LoVo (cell line): ENCODE measurements at places on chromosomes 11 and 22.
A peak's percentile ranks its signal among the peaks of the same experiment; 100 is the strongest.

DNA sequence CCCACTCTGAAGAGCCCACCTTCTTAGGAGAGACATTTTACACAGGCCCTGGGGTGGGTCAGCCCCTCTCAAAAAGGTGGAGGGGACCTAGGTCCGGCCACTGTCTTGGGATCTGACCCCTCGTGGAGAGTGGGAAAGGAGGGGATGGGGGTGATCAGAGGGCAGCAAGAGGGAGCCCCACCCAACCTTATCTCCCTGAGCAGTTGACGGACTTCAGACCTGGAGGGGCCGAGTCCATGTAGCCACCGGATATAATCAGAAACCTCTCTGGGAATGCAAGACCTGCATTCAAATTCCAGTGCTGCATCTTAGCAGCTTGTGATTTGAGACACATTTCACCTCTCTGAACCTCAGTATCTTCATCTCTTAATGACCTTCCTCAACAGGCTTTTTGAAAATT lies 44.0 kb downstream of the TP53I11 start:
- DNase-seq: no peak

GRCh38 chr22:42868751-42869251 lies 11.7 kb upstream of the ARFGAP3 start:
- DNase-seq: no peak

- DNase-seq: no peak
Measured at GRCh38 chr11:15180212-15180792, 65.6 kb downstream of the INSC start.

DNA sequence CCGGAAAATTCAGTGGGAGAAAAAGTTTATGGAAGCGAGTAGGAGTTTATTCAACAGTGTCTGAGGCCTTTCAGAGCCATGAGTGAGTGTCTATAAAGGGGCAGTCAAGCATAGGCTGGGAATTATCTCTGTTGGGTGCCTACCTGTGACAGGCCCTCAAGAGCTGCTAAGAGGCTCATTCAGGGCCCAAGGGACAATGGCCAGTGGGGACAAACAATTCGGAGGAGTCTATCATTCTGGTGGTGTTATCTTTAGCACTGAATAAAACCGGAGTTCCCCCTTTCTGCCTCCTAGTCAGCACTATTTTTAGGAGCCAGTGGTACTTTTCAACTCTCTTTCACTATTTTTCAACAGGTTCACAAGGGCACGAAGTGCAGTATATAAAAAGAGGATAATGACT lies 89.5 kb upstream of the HTATIP2 start:
- no peak for DNase-seq

GRCh38 chr11:86464509-86465221 lies 90.0 kb downstream of the CCDC81 start:
- peak; percentile 18 for DNase-seq

- DNase-seq: no peak
Measured at GRCh38 chr11:92211576-92212167, 12.9 kb upstream of the FAT3 start.

- no peak for DNase-seq
Measured at GRCh38 chr22:39530692-39531331, 1.7 kb downstream of the RPS19BP1 start.

- DNase-seq: no peak
Measured at GRCh38 chr11:67429038-67429668, 859 bp downstream of the RPS6KB2 start.

- peak; percentile 27 for DNase-seq
Measured at GRCh38 chr11:2885017-2885677, 428 bp downstream of the CDKN1C start.

DNA sequence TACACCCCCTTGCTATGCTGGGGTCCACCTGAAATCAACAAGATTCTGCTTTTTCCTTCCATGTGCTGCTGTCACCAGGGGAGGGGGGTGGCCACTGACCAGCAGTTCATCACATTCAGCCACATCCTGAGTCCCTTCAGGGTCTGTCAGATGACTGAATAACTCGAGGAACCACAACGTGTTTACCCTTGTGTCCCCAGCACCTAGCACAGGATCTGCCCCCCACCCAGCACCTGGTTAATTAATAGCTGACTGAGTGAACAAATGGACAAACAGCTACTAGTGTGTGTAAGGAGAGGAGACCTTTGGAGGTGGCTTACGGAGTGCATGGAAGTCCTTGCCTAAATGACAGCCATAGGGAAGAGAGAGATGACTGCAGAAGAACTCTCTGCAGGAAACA lies 119.5 kb upstream of the NCAM1 start:
- no peak for DNase-seq

GRCh38 chr11:83571302-83571701 lies 285.1 kb upstream of the CCDC90B start:
- no peak for DNase-seq

DNA sequence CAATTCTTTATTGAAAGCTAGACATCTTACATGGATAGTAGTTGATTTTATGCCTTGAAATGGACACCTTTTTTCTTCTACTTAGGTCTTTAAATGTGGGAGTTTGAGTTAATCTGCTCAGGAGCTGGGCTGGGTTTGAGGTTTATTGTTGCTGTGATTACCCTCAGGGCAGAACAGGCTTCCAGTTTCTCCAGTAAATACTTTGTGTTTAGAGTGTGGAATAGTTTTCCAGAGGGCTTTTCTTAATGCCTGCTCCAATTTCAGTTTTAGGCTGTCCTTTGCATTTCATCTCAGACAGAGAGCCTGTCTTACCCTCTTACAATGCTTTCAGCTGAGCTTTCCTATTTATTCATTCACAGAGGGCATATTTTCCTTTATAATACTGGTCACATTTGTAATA lies 69.9 kb upstream of the ADORA2A start:
- DNase-seq: no peak

DNA sequence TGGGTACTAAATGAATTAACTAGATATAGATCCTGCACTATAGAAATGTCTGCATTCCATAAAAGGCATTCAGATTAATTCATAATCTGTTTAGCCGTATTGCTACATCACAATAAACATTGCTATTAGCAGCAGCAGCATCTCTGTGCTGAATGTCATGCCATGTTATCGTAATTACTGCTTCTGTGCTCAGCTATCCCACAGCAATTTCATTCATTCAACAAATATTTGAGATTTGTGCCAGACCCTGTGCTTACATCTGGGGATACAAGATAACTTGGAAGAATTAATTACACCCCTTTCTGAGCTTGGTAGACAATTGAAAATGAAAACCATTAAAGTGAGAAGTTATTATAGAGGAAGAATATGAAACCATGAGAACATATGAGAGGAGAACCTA lies 185.8 kb upstream of the C11orf87 start:
- no peak for DNase-seq

GRCh38 chr22:20147237-20147988 lies 3.4 kb downstream of the CCDC188 start:
- no peak for DNase-seq

DNA sequence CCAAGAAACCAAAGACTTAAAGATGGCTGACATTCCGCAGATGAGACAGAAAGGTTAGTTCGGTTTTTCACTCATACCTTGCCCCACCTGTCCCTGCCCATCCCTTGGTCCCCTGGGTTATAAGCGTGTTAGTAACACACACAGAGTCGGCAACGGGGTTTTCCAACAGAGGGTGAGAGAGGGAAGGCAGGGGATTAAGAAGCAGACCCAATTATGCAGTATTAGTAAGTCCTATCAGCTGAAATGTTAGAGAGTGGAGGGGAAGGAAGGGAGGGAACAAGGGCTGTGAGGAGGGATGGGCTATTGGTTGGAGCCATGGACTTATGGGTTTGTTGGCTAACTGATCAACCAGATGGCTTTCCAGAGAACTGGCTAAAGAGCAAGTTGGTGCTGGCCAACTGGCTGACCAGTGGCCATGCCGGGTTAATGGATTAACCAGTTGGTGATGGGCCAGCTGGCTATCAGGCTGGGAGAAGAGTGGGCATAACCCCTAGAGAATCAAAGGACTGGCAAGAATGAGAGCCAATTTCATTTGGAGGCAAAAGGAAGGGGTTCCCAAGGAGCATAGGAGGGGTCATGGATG lies 45.5 kb downstream of the NRXN2 start:
- no peak for DNase-seq

- no peak for DNase-seq
Measured at GRCh38 chr22:17980015-17980590, 44.3 kb downstream of the MICAL3 start.

DNA sequence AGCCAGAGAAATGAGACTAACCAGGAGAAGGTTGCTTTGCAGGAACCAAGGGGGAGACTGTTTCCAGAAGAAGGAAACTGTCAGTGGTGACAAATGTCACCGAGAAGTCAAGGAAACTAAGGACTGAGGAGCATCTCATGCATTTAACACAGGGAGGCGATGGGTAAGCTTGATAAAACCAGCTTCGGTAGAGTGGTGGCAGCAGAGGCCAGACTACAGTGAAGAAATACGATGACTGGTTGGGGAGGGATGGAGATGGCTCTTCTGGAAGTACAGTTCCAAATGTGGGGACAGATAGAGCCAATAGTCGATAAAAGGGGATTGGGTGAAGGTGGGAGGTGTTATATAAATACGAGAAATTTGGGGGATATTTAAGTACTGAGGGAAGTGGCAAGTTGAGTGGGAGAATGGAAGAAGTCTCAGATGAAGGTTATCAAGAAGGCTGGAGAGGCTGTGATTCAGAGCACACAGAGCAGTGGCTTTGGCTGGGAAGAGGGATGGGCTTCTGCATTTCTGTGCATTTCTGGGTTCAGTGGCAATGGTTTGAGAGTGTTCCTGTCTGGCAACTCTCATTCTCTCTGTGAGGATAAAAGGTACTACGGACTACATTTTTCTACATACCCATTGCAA lies 29.2 kb downstream of the SC5D start:
- DNase-seq: no peak

DNA sequence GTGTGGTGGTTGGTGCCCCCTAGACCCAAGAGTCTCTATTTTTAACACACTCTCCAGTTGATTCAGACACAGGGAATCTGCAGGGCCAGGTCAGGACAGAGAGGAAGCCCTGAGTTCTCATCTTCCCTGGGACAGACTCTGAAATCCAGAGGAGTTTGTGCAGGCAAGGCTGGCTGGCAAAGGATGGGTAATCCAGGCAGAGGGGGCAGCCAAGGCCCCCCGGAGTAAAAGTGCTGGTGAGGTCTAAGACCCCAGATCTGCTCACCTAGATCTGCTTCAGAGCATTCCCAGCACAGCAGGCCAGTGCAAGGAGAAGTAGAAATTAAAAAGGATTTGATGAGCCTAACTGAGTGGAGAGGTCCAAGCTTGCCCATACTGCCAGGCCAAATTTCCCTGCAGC lies 40.6 kb upstream of the MN1 start:
- DNase-seq: no peak

GRCh38 chr11:27348340-27348873 lies 14.6 kb downstream of the CCDC34 start:
- DNase-seq: no peak

- DNase-seq: no peak
Measured at GRCh38 chr11:132994966-132995365, 537.3 kb downstream of the OPCML start.

GRCh38 chr22:49366437-49366836 lies 461.2 kb downstream of the BRD1 start:
- DNase-seq: no peak

DNA sequence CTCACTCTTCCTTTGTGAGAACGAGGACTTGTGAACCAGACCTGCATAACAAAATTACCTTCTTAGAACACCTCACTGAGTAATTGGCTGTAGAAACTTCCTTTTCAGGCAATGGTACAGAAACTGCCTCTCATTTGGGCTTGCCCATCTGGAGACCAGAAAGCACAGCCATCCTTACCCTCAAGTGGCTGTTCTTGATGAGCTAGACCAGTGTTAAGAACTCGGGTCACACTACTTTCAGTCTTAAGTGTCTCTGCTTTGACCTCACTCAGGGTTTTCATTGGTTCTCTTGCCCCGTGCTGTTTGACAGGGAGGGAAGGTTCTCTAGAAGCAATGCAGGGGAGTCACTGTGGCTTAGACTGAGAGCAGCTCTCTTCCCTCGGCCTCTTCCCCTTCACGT lies 29.3 kb downstream of the NAT10 start:
- no peak for DNase-seq

- no peak for DNase-seq
Measured at GRCh38 chr11:78935398-78936068, 360.9 kb upstream of the NARS2 start.

GRCh38 chr11:45395947-45396346 lies 109.8 kb upstream of the SYT13 start:
- DNase-seq: no peak

DNA sequence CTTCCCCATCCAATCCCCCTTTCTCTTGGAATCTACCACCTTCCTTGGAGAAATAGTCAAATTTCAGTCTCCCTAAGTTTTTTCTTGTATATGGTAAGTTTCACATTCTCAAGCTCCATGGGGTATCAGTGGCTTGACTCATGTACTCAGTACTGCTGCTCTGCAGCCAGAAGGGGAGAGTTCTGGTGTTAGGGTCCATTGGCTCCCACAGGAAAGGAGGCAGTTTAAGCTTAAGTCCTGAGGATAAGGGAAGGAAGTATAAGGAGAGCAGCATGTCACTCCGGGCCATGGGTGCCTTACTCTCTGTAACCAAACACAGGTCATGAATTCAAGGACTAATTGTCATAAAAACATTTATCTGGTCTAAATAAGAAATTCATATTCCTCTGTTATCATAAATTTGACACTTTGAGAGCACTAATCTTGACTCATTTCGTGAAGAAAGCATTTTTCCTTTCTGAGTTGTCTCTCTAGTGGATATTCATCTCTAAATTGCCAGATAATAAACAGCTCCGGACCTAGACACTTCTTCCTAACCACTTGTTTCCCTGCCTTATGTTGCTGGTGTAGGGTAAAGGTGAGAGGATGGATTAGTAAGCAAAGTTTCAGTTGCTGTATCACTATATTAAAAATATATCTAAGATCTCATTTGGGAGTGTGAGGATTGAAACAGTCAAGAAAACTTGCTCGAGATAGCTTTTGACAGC lies 20.1 kb upstream of the SORL1 start:
- DNase-seq: no peak

DNA sequence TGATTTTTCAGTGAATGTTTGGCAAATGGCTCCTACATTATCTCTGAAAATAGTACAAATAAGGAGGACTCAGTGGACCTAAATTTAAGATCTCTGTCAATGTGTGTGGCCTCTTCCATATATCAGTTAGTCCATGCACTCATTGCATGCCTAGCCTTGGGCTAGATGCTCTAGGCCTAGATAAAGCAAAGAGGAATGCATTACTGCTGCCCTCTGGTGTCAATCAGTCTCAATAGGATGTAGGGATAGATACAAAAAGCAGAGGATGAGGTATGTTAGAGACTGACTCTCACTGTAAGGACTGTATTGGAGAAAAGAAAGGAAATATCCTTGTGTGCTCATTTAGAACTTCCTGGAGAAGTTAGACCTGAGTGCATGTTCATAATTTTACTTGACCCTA lies 42.0 kb downstream of the MS4A2 start:
- DNase-seq: peak; percentile 17

DNA sequence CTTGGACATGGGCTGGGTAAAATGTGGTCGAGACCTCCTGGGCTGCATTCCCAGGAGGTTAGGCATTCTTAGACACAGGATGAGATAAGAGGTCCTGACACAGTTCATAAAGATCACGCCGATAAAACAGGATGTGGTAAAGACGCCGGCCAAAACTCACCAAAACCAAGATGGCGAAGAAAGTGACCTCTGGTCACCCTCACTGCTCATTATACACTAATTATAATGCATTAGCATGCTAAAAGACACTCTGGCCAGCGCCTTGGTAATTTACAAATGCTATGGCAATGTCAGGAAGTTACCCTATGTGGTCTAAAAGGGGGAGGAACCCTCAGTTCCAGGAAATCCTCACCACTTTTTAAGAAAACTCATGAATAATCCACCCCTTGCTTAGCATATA lies 983.3 kb downstream of the OPCML start:
- DNase-seq: no peak
